ENCODE measurements at places on chromosomes 5 and 9.

DNA sequence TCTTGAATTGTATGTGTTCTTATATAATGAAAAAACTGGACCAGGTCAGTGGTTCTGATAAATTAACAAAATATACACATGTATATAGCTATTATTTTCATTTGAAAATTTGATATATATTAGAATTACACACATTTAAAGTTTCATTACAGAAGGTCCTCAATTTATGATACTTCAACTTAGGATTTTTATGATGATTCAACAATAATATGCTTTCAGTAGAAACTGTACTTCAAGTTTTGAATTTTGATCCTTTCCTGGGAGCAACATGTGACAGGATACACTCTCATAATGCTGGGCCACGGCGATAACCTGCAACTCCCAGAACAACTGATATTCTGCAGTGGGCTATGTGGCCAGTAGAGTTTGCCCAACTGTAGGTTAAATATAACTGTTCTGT is 344.7 kb downstream of the TAF11L14 start:
- no peak for DNase-seq

GRCh38 chr9:69981686-69982445 is 61.8 kb upstream of the MAMDC2 start:
- DNase-seq: no peak

DNA sequence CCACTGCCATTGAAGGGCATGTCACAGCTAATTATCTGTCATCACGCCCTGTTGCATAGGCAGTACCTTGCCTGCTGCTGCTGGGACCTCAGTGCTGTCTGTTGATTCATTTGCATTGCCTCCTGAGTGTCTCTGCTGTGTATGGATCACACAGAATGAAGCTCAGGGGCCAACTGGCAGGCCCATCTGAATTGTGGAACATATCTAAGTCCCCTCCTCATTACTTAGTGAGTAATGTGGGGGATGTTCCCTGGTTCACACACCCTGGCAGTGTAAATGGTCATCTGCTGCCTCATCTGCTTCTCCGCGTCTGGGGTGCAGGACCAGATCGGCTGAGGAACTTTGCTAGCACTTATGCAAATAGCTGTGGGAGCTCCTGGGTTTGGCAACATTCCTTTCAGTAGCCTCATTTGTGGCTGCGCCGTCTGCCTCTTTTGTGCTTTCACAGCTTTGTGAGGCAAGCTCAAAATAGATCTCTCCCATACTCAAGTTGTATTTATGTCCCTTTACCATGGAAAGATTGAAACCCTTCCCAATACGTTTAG is 25.4 kb downstream of the TYRP1 start:
- no peak for DNase-seq

GRCh38 chr9:78354324-78354973 is 57.5 kb downstream of the PSAT1 start:
- no peak for DNase-seq

GRCh38 chr5:138990986-138991590 is 116.0 kb upstream of the LRRTM2 start:
- DNase-seq: no peak

DNA sequence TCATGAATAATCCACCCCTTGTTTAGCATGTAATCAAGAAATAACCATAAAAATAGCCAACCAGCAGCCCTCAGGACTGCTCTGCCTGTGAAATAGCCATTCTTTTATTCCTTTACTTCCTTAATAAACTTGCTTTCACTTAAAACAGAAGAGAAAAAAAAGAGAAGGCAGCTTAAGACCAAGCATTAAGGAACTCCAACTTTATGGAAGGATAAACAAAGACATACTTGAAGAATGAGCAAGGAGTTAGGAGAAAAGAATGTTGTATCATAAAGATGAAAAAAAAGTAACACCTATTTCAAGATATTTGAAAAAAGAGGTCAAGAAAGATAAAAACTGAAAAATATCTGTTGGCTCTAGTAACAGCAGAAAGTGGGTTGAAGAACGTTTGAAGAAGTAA is 107.6 kb downstream of the RNF180 start:
- DNase-seq: no peak
